ENCODE measurements at places on chromosomes 7 and 10.

DNA sequence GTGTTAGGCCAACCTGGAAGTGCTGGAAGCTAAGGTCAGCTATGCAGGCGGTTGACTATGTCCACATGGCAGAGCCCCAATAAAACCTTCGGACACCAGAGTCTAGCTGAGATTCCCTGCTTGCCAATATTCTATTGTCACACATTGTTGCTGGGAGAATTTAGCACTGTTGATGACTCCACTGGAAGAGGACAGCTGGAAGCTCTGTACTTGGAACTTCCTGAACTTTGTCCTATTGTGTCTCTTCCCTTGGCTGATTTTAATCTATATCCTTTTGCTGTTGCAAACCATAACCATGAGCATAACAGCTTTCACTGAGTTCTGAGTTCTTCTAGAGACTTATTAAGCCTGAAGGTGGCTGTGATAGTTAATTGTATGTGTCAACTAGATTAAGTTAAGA, 12.0 kb downstream of the XRCC2 start:
- no peak for DNase-seq

- no peak for DNase-seq
These were observed 101.1 kb upstream of the PPIF start for GRCh38 chr10:79246209-79246581.

DNA sequence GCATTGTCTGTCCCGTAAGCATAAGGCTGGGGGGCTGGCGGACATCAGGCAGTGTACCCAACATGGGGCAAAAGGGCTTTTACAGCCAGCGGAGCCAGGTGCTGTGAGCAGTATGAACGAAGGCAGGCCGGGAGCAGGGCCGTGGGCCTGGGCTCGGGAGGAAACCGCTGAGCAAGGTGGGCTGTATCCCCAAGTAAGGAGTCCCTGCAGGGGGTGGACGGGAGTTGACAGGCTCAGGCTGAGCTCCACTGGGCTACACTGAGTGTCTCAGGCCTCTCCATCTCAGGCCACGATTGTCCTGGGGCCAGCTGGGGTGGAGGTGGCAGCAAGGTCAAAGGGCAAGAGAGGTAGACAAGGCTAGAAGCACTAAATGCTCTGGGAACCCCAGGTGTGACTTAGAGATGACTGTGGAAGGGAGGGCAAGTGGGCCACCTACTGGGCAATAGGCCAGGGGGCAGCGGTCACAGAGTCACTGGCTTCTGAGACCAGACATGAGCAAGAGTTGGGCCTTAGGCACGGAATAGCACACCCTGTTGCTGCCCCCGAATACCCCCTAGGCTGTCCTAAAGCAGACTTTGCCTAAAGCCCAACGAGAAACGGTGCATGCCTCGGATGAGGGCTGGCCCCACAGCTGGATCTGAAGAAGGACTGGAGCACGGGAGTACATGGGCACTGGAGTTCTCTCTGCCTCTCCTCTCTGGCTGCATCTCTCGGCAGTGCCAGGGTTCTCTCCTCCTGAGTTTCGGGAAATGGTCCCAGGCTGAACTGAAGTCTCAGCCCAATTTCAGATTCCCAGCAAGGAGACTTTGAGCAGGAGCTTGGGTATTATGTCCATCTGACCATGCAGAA, 10.8 kb upstream of the RAMP3 start:
- no peak for DNase-seq

DNA sequence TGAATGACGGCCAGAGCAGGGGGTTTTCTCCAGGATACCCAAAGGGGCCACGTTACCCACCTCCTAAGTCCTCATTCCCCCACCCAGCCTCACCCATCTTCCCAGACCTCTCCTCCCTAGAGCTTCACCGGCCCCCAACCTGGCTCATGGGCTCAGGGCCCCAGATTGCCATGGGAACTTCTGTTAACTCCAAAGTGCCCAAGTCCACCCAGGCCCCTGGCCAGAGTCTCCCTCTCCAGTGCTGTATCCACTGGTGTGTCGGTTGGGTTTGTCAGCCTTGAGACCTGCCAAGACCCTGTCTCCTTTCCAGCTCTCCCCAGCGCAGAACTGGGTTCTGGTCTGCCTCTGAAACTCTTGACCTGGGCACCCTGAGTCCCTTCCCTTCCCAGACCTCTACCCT, 37.1 kb upstream of the ZMIZ2 start:
- DNase-seq, result no peak

DNA sequence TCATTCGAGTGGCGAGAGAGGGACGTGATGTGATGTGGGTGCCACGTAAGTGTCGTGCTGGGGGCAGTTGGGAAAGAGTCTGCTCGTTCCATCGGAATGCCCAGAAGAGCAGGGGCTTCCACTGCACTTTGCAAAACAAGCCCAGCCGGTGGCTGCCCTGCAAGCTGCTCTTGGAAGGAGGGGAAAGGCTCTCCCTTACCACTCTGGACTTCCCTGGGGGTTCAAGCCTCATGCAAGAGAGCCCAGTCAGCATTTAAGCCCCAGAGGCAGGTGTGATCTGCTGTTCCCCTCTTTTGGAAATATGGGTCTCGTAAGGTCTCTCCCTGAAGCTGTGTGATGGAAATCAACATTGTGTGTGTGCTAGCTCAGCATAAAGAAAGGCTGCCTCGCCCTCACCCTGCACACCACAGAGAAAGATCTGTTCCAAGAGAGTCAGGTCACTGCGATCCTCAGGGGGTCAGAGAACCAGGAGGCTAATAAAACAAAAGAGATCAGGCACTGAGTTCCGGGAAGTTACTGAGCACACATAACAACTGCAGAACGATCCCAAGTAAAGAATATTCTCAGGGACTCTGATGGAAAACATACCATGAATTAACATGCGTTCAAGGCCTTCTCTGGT, 212.5 kb downstream of the ADAM12 start:
- no peak for DNase-seq

- no peak for DNase-seq
These were observed 43.2 kb downstream of the DPYSL4 start for GRCh38 chr10:132229834-132230556.

- DNase-seq, result no peak
These were observed 61.2 kb upstream of the LBX1 start for GRCh38 chr10:101290431-101290830.

DNA sequence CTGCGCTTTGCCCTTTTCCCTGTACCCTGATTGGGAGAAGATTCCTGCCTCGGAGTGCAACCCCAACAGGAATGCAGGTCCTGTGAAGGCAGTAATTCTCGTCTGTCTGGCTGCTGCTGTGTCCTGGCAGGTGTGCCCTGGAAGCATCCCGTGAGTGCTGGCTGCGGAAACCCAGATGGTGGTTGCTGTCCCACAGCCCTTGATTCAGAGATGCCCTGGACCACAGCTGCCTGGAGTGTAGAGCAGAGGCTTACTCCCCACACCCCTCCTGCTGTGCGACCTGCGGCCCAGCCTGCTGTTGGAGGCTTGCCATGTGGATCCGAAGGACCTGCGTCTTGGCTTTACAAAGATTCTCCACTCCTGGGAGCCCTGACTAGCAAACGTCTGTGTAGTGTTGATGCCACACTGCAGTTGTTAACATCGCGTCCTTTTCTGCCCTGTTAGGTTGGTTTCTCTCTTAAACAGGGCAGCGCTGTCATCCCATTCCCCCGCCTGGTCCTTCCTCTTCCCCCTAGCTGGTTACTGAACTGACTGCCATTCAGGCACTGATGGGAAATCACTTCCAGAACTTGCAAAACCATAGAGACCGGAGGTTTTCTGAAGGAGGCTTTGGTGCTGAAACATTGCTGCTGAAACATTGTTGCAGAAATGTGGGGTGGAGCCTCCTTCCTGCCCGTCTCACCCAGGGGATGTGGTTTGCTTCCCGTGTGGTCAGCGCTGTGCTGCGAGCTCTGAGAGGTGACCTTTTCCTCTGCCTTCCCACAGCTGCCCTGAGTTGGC, 53.3 kb downstream of the DNAJB6 start:
- no peak for DNase-seq

DNA sequence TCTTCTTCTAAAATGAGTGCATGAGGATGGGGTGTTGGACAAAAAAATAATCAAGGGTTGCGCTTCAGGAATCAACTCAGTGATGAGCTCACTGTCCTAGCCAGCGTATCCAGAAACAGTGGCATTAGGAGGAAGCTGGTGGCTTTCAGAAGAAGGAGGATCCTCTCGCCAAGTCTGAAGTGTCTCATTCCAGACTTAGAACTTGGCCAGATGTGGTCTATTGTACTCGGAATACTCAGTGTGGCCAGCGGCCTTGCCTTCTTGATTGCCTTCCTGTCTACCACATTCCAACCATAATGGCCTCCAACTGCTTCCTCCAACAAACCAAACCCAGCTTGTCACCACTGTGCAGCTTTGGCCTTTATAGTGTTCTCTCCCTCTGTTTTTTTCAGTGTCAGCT, 732.4 kb downstream of the KCNMA1 start:
- DNase-seq, result no peak

- no peak for DNase-seq
These were observed 44.9 kb downstream of the AKR1B15 start for GRCh38 chr7:134593530-134594392.

- DNase-seq, result no peak
These were observed 120.0 kb downstream of the PDE1C start for GRCh38 chr7:31950091-31950755.

Measured in stimulated activated CD8-positive, alpha-beta memory T cell treated with anti-CD3 and anti-CD28 coated beads, Interleukin-4, amount 100 ng/mL, for 1 hour (primary cell).